ENCODE measurements at places on chromosomes 1 and 21.

- no peak for DNase-seq
Observed at GRCh38 chr1:53308506-53308905, 19.4 kb downstream of the LRP8 start.

DNA sequence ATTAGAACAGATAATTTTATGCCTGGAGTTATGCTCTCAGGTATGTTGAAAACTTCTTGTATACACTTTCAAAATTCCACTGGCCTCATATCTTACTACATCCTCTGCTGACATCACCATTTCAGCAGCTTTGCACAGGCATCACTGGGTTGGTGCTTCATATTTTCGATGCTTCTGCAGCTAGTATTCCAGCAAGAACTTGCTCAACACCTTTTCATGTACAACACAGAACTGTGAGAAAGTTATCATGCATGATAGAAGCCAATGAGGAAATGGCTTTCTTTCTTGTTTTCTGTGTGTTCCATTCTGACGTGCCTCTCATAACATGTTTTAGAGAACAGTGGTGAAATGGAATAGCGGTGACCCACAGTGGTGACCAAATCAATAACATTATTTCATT lies 5.1 kb upstream of the GBP5 start:
- DNase-seq = peak; percentile 37

- DNase-seq = no peak
Observed at GRCh38 chr1:74356493-74356892, 121.3 kb downstream of the TNNI3K start.

- DNase-seq = peak; percentile 68
Observed at GRCh38 chr1:109615879-109616278, 3.5 kb downstream of the GNAT2 start.
